Kidney capillary endothelial cell (primary cell): ENCODE measurements at places on chromosomes 16 and 17.

DNA sequence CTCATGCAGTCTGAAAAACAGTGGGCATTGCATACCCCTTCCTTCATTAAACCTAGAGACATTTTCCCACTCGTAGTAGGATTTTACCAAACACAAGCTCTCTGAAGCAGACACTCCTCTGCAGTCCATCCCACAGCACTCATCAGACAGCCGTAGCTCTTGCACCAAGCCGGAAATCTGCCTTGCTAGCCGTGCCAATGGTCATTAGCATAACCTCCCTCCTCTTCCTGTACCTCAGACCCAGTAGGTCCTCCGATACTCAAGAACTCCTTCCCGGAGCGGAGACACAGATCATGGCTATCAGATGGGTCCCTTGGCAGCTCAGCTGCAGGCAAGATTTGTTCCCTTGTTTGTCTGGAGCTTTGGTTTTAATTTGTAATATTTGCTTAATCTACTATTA, 483.1 kb upstream of the PSMD7 start:
- no peak for DNase-seq

GRCh38 chr16:22932032-22932771, 118.2 kb downstream of the HS3ST2 start:
- DNase-seq: no peak

- no peak for DNase-seq
Measured at GRCh38 chr17:46977750-46978488, 1.1 kb downstream of the RPRML start.

DNA sequence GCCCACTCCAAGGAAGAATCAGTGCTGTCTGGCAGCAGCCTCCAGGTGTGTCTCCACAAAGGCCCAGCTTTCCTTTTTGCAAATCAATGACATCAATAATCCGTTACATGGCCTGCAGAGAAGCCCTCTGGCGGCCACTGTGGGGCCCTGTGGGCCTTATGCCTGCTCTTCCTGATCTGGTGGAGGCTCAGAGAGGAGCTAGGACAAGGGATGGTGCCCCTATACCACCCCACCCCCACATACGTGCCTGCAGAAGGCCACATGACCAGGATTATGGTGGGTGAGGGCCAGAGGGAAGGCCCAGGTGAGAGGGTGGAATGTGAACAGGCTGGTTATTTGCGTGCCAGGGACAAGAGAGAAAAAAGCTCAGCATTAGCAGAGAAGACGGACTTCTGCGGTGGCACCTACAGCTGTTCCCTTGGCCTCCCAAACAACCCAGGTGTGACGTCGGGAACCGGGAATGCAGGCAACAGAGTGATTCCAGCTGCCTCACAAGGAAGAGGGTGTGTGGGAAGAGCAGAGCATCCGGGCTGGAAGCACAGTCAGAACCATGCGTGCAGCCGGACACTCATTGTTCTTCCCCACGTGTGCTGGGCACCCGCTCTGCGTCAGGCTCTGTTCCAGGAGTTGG, 22.5 kb downstream of the EIF4A3 start:
- no peak for DNase-seq

GRCh38 chr16:29736764-29737163, 9.0 kb downstream of the C16orf54 start:
- no peak for DNase-seq

DNA sequence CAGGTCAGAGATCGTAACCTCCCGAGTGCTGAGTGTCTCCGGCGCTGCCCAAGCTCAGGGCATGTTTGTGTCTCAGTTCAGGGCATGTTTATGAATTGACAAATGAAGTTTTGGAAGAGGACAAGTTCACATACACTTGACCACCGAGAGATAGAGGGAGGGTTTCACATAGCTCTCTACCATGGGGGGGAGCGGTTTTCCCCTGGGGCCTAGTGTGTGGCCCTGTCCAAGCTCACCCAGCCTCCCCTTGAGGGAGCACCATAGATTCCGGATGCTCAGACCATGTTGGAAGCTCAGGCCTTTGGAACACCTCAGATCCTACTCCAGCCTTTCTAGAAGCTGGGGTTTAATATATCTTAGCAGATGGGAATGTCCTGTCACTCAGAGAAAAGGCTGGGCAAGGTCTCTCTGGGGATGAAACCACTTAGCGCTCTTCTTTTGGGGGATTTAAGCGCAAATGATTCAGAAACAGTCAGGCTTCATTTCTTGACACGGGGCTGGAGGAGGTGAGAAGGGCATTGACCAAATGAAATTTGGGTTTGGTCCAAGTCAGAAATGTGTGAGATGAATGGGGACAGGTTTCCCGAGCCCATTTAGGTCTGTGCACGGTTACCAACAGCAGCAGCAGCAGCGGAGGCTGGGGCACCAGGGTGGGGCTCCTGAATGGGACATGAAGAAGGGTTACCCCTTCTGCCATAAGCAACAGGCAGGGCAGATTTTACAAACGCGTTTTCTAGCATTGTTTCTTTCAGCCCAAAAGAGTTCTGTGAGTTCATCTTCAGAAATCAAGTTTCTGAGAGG, 96.6 kb downstream of the METRNL start:
- no peak for DNase-seq

DNA sequence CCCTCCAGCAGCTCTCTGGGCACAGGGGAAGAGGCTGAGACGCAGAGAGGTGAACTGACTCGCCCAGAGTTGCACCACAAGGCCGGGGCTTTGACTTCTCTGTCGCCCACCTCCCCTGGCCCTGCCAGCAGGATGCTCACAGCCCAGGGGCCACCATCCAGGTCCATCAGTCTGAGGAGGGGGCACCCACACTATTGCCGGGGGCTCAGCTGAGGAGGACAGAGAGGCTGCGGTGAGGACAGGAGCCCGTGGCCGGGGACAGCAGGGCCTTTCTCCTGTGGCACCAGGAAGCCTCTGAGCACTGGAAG, 32.6 kb downstream of the KDM8 start:
- no peak for DNase-seq

DNA sequence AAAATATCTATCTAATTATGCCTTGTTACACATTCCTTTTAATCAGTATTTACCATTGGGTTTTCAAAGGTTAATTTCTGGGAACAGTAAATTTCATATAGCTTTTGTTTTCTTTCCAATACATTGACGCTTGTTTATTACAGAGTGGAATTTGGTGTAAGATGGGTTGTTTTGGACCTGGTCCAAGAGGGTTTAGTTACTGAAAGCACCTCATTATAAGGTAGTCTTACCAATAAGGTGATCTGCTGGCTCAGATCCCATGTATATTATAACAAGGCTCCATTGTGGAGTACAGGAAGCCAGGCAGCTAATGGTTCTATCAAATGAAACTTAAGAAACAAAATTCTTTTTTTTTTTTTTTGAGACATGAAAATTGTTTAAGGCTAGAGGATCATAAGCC, 87.3 kb upstream of the NACA2 start:
- no peak for DNase-seq

- DNase-seq: no peak
Measured at GRCh38 chr17:65371702-65372101, 189.7 kb downstream of the AXIN2 start.

GRCh38 chr17:15250135-15250860, 14.8 kb downstream of the PMP22 start:
- DNase-seq: no peak

- DNase-seq: no peak
Measured at GRCh38 chr17:57518587-57519581, 226.2 kb downstream of the CCDC182 start.

GRCh38 chr17:40028595-40028994, 13.4 kb downstream of the CSF3 start:
- no peak for DNase-seq

- no peak for DNase-seq
Measured at GRCh38 chr17:44361292-44362260, 2.1 kb downstream of the FAM171A2 start.

GRCh38 chr17:70976447-70976846, 807.1 kb downstream of the KCNJ2 start:
- DNase-seq: no peak
